ENCODE measurements at places on chromosomes 16 and 17. TPM values are rescaled to one million over a fixed set of nuclear protein-coding genes. Genes with fewer than 3 reads are reported as not detected.

Gene MYLK3
- total RNA-seq = 1.5 TPM

Gene WNK4
- total RNA-seq = 28.9 TPM

Gene SULT1A2
- total RNA-seq = 0.96 TPM

Gene ITGB3
- total RNA-seq = 12.4 TPM

Gene C1QTNF1
- total RNA-seq = 57.9 TPM

Gene CLEC18C
- 0.41 TPM for total RNA-seq

Gene NXN
- 56.2 TPM for total RNA-seq

Gene PIEZO1
- 202 TPM for total RNA-seq

DNA sequence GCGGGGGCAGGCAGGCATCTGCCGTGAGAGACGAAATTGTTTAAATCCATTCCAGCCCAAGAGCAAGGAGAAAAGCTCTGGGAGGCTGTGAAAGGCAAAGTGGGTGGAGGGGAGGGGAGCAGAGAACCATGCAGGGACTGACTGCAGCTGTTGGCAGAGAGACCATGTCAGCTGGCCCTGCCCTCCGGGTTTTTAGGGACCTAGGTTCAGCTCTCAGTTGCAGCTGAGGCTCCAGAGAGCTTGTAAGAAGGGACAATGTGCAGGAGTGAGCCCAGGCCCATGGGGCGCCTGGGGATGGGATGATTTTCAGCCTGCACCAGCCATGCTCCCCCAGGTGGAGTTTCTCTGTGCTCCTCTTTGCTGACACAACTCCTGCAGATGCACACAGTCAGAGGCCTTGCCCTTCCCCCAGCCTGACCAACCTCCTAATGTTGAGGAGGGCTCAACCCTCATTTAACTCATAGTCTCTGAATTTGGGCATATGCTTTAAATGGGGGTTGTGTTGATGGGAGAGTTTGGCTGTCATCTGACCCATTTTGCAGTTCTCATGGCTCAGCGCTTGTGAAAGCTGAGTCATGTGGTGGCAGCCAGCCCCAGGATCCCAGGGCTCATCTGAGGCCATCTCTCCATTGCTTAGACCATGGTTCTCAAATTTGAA, 70.9 kb downstream of the PLXDC1 start:
- no peaks in the 10 kb centered on the region for H3K27me3 ChIP-seq
- no peak overlapping the region for H3K27ac ChIP-seq
- DNase-seq = no peak
- H3K4me1 ChIP-seq = no peaks in the 10 kb centered on the region
- no peak overlapping the region for H3K4me3 ChIP-seq

DNA sequence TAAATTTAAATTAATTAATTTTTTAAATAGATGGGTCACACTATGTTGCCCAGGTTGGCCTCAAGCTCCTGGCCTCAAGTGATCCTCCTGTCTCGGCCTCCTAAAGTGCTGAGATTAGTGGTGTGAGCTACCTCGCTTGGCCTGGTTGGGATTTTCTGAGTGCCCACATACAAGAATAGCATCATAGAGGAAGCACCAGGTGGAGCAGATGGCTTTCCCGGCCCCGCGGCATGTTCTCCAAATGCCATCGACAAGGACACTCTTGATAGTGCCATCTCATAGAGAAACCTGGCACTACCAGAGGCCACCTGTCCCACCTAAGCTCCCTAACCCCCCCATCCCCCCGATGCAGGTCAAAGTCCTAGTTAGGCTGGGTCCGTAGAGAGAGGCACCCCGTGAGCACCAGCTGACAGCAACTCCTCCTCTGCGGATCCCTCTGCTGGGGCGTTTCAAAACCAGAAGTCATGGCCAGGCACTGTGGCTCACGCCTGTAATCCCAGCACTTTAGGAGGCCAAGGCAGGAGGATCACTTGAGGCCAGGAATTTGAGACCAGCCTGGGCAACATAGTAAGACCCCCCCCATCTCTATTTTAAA, 65.9 kb downstream of the DNAH3 start:
- H3K27me3 ChIP-seq = no peaks in the 10 kb centered on the region
- H3K27ac ChIP-seq = no peak overlapping the region
- H3K4me1 ChIP-seq = no peaks in the 10 kb centered on the region
- no peak for DNase-seq
- H3K4me3 ChIP-seq = no peak overlapping the region
- H3K36me3 ChIP-seq = no peaks in the 10 kb centered on the region

DNA sequence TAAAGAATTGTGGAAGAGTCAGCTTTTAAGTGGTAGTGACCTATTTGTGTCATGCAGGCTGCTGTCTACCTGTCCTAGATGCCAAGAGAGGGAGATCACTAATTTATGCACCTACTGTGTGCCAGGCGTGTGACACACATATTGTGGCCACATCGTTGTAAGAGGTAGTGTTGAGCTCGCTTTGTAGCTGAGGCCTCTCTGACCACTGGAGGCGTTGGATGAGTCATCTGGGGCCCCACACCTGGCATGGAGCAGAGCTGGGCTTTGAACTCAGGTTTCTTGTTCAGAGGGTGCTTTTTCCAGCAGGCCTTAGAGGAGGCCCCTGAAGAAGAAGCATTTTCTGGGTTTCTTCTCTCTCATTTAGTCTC, 52.3 kb upstream of the LGALS9 start:
- H3K4me3 ChIP-seq = no peak overlapping the region
- DNase-seq = no peak
- H3K27ac ChIP-seq = no peak overlapping the region
- no peaks in the 10 kb centered on the region for H3K4me1 ChIP-seq
- H3K27me3 ChIP-seq = no peaks in the 10 kb centered on the region

DNA sequence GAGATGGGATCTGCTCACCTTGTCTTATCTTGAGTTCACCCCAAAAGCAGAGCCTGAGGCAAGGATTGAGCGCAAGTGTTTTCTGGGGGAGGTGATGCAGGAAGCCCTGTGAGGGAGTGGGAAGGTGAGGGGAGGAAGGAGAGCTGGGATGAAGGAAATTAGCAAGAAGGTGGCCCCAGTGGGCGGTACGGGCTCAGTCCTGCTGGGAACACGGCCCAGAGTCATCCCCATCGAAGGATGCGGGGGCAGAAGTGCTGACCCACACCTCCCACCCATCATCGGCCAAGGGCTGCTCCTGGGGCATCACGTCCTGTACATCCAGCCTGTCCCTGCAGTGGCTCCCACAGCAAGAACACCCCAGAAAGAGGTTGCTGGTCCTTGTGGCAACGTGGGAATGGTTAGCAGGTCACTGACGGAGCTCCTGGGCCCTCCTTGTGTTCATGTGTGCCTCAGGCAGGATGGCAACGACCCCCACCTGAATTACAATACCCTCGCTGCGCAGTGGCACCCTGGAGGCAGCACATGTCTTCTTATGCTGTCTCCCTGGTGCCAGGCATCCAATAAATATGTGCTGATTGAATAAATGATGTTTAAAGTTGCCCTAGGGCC, 18.2 kb downstream of the C16orf95 start:
- H3K4me3 ChIP-seq = no peak overlapping the region
- H3K27me3 ChIP-seq = no peaks in the 10 kb centered on the region
- DNase-seq = no peak
- no peaks in the 10 kb centered on the region for H3K36me3 ChIP-seq

DNA sequence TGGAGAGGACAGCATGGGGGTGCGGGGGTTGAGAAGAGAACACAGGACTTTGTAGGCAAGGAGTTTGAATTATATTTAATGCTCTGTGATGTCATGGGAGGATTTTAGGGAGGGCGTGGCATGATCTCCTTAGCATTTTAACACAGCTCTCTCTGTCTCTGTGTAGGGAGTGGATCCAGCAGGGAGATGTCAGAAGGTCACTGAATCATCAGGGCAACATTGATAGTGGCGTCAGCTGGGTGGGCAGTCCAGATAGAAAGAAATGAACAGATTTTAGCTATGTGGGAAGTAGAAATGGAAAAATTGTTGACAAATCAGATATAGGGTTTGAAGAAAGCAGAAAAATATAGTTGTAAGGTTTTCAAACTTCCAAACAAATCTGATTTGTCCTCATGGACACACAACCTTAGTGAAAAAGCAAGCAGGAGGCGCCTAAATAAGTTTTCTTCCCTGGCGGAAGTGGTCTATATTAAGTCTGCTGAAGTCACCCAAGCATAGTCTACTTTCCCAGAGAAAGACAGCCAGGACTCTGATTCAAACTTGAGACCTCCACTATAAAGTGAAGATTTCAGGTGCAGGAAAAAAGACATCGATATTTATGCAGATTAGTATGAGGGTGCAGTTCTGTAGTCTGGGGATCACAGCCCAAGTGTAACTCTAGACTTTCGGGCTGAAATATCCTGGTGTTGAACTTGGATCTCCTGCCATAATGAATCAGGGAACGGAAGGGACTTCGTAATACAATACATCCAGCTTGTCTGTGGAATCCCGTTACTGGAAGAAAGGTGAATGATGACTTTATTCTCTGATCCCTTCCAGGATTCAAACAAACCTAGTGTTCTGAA, 10.1 kb upstream of the PCTP start:
- H3K4me3 ChIP-seq = no peak overlapping the region
- no peaks in the 10 kb centered on the region for H3K36me3 ChIP-seq
- DNase-seq = no peak
- no peaks in the 10 kb centered on the region for H3K27me3 ChIP-seq

DNA sequence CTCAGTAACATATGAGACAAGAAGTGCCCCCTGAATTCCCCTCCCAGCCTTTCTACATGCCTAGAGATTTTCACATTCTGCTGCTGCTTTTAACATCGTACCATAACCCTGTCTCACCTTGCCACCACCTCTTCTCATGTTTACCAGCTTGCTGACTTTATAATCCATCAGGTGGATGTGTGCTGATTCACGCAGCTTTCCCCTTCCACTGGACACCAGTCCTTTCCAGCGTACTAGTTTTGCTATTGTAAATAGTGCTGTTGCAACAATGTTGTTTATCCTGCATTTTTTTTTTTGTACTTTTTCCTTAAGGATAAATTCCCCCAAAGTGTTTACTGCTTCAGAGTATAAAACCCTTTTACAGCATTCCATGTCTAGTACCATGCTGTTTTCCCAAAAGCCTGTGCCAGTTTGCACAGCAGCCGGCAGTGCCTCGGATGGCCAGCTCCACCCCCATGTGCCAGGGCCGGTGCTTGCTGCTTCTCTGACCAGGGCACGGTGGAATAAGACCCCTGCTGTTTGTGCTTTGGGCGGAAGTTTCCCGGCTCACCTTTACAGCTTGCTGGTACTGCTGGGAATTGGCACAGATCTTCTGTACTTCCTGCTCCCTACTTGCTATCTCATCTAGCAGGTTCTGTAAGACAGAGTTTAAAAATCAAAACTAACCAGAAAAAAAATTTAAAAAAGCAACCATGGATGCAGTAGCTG, 41.3 kb downstream of the UBN1 start:
- peak; percentile 33 for DNase-seq
- H3K27ac ChIP-seq = peak overlapping the region; percentile 1
- H3K4me1 ChIP-seq = peaks cover 3% of the 10 kb centered on the region
- H3K27me3 ChIP-seq = no peaks in the 10 kb centered on the region
- peaks cover 27% of the 10 kb centered on the region for H3K36me3 ChIP-seq

DNA sequence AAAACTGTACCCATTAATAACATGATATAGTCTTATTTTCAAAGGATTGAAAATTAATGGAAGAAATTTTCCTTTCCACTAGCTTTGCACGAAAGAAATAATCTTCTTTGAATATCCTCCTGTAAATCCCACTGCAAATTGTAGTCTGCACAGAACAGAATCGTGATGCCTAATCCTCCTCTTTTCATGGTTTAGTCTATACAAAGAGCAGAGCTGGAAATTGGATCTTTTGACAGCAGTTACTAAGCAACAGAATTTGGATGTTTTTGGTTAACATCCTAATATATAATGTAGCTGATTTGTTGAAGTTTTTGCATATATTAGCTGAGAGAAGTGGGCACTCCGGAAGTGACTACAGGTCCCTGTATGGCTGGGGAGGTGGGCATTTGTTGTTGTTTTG, 98.6 kb downstream of the WNT3 start:
- DNase-seq = no peak
- no peak overlapping the region for H3K4me3 ChIP-seq
- H3K4me1 ChIP-seq = no peaks in the 10 kb centered on the region
- no peaks in the 10 kb centered on the region for H3K27me3 ChIP-seq

DNA sequence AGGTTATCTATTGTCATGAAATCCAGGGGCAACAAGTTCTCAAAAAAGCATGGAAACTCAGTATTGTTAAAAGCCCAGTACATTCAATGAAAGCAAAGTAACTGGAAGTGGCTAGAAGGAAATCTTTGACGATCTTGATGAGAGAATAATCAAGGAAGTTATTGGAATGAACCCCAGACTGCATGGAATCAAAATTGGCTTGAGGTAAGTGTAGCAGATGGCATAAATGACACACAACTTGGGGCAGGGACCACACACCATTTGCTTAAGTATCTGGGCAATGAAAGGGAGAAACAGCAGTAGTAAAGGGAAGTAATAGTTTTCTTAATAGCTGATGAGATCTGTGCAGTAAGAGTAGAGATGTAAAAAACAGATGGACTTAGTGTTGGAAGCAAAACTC, 238.0 kb downstream of the HS3ST3A1 start:
- H3K27me3 ChIP-seq = peaks cover 2% of the 10 kb centered on the region
- no peak overlapping the region for H3K4me3 ChIP-seq
- H3K36me3 ChIP-seq = no peaks in the 10 kb centered on the region

DNA sequence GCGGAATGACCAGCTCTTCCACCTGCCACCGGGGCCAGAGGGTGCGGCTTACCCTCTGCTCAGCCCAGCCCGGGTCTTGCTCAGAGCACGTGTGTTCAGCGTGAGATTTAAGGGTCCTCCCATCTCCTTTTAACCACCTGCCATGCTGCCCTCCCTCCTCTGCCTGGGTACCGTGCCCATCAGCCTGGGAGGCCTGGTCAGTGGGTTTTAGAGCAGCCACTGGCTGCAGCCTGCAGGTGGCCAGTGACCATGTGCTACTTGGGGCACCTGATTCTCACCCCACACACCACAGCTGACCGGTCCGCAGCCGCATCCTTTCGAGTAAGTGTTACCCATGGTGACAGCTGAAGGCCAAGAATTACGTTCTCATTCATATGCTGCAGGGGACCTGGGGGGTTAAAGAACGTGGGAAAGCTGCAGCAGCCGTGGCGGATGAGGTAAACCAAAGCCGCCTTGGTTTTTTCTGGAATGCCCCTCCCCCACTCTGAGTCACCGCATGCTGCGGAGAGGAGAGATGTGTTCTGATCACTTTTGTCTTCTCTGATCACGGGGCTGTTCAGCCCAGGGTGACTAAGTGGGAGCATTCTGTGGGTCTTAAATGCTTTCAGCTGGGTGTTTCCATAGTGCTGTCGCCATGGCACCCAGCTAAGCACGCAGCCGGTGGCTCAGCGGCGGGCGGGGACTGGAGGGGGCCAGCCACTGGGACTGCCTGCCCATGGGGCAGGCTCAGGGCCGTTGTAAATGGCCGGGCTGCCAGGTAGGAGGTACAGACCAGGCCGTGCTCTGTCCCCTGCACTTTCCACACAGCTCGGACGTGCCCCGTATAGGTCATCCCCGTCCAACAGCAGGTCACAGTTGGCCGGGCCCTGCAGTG, 59.8 kb downstream of the BAIAP2 start:
- peaks cover 22% of the 10 kb centered on the region for H3K4me1 ChIP-seq
- H3K27me3 ChIP-seq = no peaks in the 10 kb centered on the region
- no peaks in the 10 kb centered on the region for H3K36me3 ChIP-seq
- DNase-seq = no peak
- no peak overlapping the region for H3K4me3 ChIP-seq

DNA sequence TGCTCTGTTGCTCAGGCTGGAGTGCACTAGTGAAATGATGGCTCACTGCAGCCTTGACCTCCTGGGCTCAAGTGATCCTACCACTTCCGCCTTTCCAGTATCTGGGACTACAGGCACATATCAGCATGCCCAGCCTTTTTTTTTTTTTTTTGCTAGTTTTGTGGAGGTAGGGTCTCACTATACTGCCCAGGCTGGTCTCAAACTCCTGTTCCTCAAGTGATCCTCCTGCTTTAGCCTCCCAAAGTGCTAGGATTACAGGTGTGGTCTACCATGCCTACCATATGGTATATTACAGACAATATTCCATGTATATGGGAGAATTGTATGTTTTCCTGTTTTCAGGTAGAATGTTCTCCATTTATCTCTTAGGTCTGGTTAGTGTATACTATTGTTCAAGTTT, 12.3 kb upstream of the ATF7IP2 start:
- H3K27me3 ChIP-seq = no peaks in the 10 kb centered on the region
- no peaks in the 10 kb centered on the region for H3K36me3 ChIP-seq
- no peaks in the 10 kb centered on the region for H3K4me1 ChIP-seq
- no peak overlapping the region for H3K4me3 ChIP-seq

Data from prostate gland (tissue), 2 donors.